ENCODE measurements at places on chromosomes 12 and 14. TPM values are rescaled to one million over a fixed set of nuclear protein-coding genes. Genes with fewer than 3 reads are reported as not detected.

- no peak overlapping the region for H3K27ac ChIP-seq
- no peaks in the 10 kb centered on the region for H3K4me1 ChIP-seq
- no peak overlapping the region for H3K4me3 ChIP-seq
- H3K36me3 ChIP-seq: no peaks in the 10 kb centered on the region
- no peak for DNase-seq
- no peaks in the 10 kb centered on the region for H3K27me3 ChIP-seq
Observed at GRCh38 chr12:84730561-84731162, 181.9 kb downstream of the SLC6A15 start.

- DNase-seq: no peak
- no peaks in the 10 kb centered on the region for H3K36me3 ChIP-seq
- H3K27ac ChIP-seq: no peak overlapping the region
Observed at GRCh38 chr12:105644770-105645169, 314.3 kb downstream of the C12orf75 start.

Gene ZBTB1
- 25.9 TPM for total RNA-seq

DNA sequence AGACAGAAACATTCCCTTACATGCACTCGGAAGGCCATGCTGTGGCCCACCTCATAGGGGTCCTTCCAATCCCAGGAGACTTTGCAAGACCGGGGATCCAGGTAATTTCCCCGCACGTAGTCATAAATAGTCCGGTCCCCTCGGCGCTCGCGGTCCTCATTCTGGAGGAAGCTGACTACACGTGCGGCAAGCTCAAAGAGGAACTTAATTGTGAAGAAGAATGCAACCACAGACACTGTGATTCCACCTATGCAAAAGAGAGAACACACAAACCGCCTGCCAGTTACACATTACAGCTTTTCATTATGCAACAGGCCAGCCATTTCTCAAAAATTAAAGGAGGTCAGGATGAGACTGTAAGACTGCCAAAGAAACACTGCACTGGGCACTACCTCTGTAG lies 28.4 kb downstream of the AREL1 start:
- H3K36me3 ChIP-seq: peaks cover 46% of the 10 kb centered on the region
- no peak overlapping the region for H3K4me3 ChIP-seq
- peaks cover 21% of the 10 kb centered on the region for H3K4me1 ChIP-seq
- no peak for DNase-seq

Gene RHNO1
- total RNA-seq: 3.6 TPM

DNA sequence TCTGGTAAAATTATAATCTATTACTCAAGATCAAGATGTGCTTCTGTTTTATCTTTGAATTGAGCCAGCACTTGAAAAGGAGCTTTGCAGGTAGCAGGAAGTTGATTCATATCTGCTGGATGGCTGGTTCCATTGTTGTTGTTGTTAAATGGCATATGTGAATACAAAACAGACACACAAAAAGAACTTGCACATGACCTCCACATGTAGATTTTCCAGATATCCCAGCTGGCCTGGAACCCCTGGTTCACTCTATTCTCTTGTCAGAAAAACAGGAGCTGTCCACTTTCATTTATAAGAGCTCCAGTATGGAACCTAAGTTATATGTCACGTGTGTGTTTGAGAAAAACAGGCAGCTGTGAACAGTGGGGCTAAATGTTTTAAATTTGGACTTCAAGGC lies 273.9 kb downstream of the TMEM132D start:
- no peak overlapping the region for H3K27ac ChIP-seq
- DNase-seq: no peak
- no peak overlapping the region for H3K4me3 ChIP-seq

Gene SLC25A47
- not detected for total RNA-seq

DNA sequence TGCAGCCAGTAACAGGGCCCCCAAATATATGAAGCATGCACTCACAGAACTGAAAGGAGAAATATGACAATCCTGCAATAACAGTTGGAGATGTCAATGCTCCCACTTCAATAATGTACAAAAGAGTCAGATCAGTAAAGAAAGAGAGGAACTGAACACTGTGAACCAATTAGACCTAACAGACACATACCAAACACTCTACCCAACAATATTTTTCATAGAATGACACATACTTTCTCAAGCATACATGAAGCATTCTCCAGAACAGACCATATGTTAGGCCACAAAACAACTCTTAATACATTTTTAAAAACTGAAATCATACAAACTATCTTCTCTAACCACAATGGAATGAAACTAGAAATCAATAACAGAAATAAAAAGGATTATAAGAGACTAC lies 80.2 kb downstream of the ELK3 start:
- H3K27me3 ChIP-seq: no peaks in the 10 kb centered on the region
- H3K4me3 ChIP-seq: no peak overlapping the region
- H3K27ac ChIP-seq: no peak overlapping the region
- DNase-seq: no peak

- peaks cover 1% of the 10 kb centered on the region for H3K4me1 ChIP-seq
- no peak overlapping the region for H3K4me3 ChIP-seq
- no peak for DNase-seq
- H3K36me3 ChIP-seq: no peaks in the 10 kb centered on the region
- no peaks in the 10 kb centered on the region for H3K27me3 ChIP-seq
Observed at GRCh38 chr12:39626033-39626814, 6.6 kb upstream of the ABCD2 start.

GRCh38 chr14:20215196-20215595 lies 8.3 kb upstream of the OR11H6 start:
- no peaks in the 10 kb centered on the region for H3K4me1 ChIP-seq
- H3K27me3 ChIP-seq: no peaks in the 10 kb centered on the region
- no peak for DNase-seq
- no peak overlapping the region for H3K27ac ChIP-seq
- no peaks in the 10 kb centered on the region for H3K36me3 ChIP-seq

- peaks cover 14% of the 10 kb centered on the region for H3K27me3 ChIP-seq
- no peaks in the 10 kb centered on the region for H3K4me1 ChIP-seq
- H3K27ac ChIP-seq: no peak overlapping the region
- no peak for DNase-seq
- no peaks in the 10 kb centered on the region for H3K36me3 ChIP-seq
Observed at GRCh38 chr12:105267711-105268110, 31.7 kb upstream of the APPL2 start.

All from left ventricle myocardium inferior (tissue), 1 donor.